ENCODE measurements at places on chromosomes 1 and 21.

DNA sequence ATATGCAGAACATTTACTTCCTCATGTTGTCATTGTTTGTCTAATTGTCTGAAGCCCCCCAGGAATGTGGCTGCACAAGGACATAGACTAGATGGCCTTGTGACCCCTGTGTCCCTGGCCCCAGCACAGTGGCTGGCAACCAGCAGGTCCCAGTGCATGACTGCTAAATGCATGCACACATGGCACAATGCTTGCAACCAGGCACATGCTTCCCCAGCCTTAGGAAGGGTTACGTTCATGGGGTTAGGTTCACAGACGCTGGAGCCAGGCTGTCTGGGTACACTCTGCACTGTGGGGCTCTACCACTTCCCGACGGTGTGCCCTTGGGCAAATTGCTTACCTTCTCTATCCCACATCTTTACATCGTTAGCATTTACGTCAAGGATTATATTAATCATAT, 21.2 kb upstream of the CLIC6 start:
- no peak for DNase-seq

DNA sequence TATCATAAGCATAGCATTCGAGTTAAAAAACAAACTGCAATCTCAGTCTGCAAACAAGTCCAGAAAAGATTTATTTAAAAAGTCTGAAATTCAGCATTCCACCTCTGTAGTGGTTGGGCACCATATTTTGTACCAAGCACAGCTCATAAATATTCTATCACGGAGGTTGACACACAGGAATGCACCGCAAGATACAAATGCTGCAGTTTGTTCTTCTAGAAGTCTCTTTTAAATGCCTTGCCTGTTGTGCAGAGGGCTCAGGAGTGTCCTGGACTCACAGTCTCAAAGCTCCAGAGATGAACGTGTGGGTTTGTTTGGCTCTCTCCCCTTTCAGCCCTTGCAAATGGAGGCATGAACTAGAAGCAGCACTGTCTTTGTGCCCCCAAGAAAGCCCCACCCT, 212.4 kb upstream of the USP24 start:
- DNase-seq, result no peak

- DNase-seq, result no peak
Observed at GRCh38 chr21:32004291-32004690, 131.5 kb downstream of the HUNK start.

GRCh38 chr1:40692429-40692895, 958 bp downstream of the NFYC start:
- no peak for DNase-seq
